Liver (tissue), 10 donors: ENCODE measurements at places on chromosomes 13 and 19. TPM values are rescaled to one million over a fixed set of nuclear protein-coding genes. Genes with fewer than 3 reads are reported as not detected.

DNA sequence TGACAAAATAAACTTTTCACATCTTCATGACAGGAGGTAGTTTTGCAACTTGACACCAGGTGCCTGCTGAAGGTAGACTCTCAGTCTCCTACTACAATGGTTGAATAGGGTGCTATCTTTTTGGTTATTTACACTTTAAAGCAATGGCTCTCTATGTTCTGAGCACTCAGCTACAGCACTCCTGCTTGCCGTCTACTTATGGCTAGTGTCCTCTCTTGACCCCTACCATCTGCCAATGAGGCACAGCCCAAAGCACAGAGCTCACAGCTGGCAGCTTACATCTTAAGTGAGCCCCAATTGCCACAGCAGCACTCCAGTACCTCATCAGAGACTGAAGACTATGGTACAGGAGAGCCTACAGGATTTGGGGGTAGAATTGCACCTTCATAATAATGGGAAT is 11.4 kb downstream of the ZNF708 start:
- no peak for DNase-seq

- DNase-seq, result no peak
Measured at GRCh38 chr13:80437231-80437630, 96.3 kb upstream of the SPRY2 start.

GRCh38 chr19:13172346-13173138 is 22.3 kb downstream of the IER2 start:
- no peak for DNase-seq

GRCh38 chr19:18284712-18285360 is 3.4 kb upstream of the JUND start:
- DNase-seq, result no peak

Gene TEKTIP1
- 0.17 TPM for total RNA-seq

GRCh38 chr13:99072356-99072755 is 94.5 kb upstream of the DOCK9 start:
- no peak for DNase-seq

DNA sequence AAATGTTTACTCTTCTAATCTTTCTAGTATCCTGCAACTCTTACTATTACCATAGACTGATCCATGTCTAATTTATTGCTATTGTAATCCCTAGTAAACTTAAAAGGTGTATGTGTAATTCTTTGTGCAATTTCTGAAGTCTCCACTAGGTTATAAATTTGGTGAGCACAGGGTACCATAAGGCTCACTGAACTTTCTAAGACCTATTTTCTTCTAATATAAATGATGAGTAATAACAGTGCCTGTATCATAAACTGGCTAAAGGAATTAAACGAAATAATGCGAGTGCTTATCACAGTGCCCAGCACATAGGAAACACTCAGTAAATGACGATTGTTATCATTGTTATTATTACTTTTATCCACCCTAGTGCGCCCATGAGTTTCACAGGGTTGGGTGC is 119.1 kb downstream of the KLF12 start:
- DNase-seq, result no peak

GRCh38 chr13:27691207-27691606 is 69.5 kb downstream of the POLR1D start:
- no peak for DNase-seq

DNA sequence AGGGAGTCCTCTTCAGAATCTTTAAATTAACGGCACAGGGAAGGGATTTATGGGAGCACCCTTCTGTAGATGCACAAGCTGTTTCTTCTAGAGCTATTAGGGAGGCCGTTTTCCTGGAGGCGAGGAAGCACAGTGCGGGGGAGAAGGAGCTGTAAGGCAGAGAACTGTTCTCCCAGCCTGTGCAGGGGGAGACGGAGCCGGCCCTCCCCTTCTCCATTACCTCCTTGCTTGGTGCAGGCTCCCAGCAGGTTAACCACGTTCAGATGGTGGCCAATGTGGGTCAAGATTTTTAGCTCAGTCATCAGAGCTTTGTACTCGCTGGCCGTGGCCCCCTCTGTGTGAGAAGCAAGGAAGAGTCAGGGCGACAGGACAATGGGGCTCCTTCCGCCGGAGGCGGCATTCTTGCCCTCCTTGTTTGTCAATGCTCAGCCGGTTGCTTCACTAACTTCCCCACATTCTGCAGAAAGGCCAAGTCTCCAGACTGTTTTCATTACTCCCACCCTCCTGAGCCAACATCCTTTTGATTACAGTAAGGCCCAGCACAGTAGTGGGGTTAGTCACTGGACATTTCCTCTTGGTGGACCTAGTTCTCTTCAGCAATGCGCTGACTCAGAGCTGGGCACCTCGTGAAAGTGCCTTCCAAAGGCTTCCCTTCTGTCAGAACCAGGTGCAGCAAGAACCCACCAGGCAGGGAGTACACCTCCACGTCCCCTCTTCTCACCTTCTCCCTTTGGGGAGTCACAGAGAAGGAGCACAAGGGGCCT is 165.4 kb downstream of the FLT1 start:
- no peak for DNase-seq

DNA sequence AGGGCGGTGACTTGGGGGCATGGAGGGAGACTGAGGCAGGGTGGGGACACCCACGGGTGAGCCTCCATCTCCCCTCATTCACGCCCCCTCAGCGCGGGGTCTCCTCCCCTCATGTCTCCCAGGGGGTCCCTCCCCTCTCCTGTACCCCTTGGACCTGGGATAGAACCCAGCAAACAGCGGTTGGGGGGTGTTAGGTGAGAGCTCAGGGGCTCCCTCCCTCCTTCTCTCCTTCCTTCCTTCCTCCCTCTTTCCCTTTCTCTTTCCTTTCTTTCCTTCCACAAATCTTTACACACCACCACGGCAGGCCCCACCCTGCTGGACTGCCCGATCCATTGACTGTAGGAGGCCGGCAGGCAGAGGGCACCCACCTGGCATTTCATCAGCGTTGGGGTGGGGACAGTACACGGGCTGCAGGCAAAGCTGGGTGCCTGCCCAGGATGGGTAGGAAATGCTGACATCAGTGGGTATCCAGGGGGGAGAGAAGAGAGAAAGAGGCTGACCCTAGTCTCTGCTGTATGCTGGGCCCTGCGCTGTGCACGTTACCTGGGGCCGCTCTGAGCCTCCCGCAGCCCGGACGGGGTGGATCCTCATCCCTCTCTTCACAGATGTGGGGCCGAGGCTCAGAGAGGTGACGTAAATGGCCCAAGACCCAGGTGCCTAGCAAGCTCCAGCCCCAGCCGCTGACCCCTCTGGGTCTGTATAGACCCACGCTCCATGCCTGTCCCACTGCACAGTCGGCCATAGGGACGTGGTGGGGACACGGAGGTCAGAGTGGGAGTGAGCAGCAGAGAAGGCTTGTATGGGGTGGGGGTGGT is 3.5 kb downstream of the SSC5D start:
- DNase-seq, result no peak

GRCh38 chr13:41955605-41956004 is 5.3 kb downstream of the VWA8 start:
- no peak for DNase-seq

Gene MBD3L3
- total RNA-seq, result not detected

GRCh38 chr13:105961438-105961837 is 574.0 kb downstream of the EFNB2 start:
- no peak for DNase-seq

Gene ADAMTS10
- 4.7 TPM for total RNA-seq

GRCh38 chr19:28289295-28290063 is 923.5 kb downstream of the UQCRFS1 start:
- DNase-seq, result no peak

Gene POU4F1
- 0.05 TPM for total RNA-seq

Gene TMEM238
- total RNA-seq, result 0.08 TPM

Gene TTC9B
- total RNA-seq, result not detected

GRCh38 chr19:22882797-22883196 is 50.7 kb downstream of the ZNF723 start:
- DNase-seq, result no peak

DNA sequence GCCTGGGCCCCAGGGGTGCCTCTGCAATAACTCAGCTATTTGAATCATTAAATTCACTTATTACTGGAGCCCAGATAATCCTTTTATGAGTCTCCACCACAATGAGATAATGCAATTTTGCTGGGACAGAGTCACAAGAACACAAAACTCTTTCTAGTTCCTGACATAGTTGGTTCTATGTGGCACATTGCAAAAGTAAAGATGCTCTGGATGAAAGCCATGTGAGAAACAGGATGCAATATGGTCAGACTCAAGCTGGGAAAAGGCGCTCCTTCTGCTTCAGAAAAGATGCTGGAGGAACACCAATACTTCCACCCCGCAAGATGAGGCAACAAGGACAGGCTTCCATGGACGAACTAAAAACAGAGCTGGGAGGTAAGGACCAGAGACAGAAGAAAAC is 5.7 kb downstream of the ANKRD27 start:
- DNase-seq, result no peak

- DNase-seq, result no peak
Measured at GRCh38 chr19:33956941-33957340, 160.3 kb downstream of the KCTD15 start.

DNA sequence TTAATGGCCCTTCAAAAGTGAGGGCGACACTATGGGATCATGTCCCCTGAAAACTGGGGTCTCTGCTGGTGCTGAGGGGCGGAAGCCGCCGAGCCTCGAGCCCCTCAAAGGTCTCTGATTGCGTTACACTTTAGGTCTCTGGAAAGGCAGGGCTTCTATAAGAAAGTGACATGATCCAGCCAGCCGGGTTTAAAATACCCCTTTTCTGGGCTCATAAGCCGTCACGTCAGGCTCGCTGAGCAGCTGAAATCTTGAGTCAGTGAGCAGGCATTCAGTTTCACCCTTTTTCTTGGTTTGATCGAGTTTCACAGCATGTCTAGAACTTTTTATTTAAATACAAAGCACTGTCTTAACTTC is 600 bp upstream of the HMGB1 start:
- no peak for DNase-seq

- DNase-seq, result no peak
Measured at GRCh38 chr19:51089786-51090185, 7.1 kb upstream of the KLK14 start.

Gene PCP2
- not detected for total RNA-seq

Gene ACTN4
- total RNA-seq, result 93.9 TPM

Gene ZNF836
- 1.9 TPM for total RNA-seq

GRCh38 chr19:5225486-5226345 is 114.9 kb downstream of the PTPRS start:
- DNase-seq, result no peak

- DNase-seq, result no peak
Measured at GRCh38 chr13:44746690-44747089, 170.6 kb upstream of the TSC22D1 start.

Gene GIPR
- total RNA-seq, result 0.50 TPM
